ENCODE measurements at places on chromosomes 3 and 15.

GRCh38 chr3:13263770-13264467 is 156.2 kb downstream of the NUP210 start:
- H3K27ac ChIP-seq = peak overlapping the region; percentile 35
- H3K4me1 ChIP-seq = peaks cover 2% of the 10 kb centered on the region
- H3K27me3 ChIP-seq = no peaks in the 10 kb centered on the region
- no peak for DNase-seq
- no peak overlapping the region for H3K4me3 ChIP-seq
- H3K36me3 ChIP-seq = no peaks in the 10 kb centered on the region

- no peaks in the 10 kb centered on the region for H3K36me3 ChIP-seq
- H3K4me3 ChIP-seq = no peak overlapping the region
- peaks cover 49% of the 10 kb centered on the region for H3K4me1 ChIP-seq
- H3K27ac ChIP-seq = no peak overlapping the region
Measured at GRCh38 chr3:149585401-149585726, 72.5 kb downstream of the WWTR1 start.

- DNase-seq = no peak
- H3K27ac ChIP-seq = no peak overlapping the region
- H3K4me1 ChIP-seq = no peaks in the 10 kb centered on the region
- no peaks in the 10 kb centered on the region for H3K27me3 ChIP-seq
Measured at GRCh38 chr15:91320101-91320500, 220.0 kb downstream of the SV2B start.

- no peak overlapping the region for H3K4me3 ChIP-seq
- DNase-seq = no peak
- H3K4me1 ChIP-seq = no peaks in the 10 kb centered on the region
Measured at GRCh38 chr15:50390554-50391264, 33.5 kb upstream of the USP8 start.

- no peaks in the 10 kb centered on the region for H3K36me3 ChIP-seq
- peaks cover 29% of the 10 kb centered on the region for H3K4me1 ChIP-seq
- H3K27me3 ChIP-seq = no peaks in the 10 kb centered on the region
- H3K4me3 ChIP-seq = no peak overlapping the region
- DNase-seq = no peak
- no peak overlapping the region for H3K27ac ChIP-seq
Measured at GRCh38 chr3:126679831-126680666, 24.0 kb upstream of the CHCHD6 start.

DNA sequence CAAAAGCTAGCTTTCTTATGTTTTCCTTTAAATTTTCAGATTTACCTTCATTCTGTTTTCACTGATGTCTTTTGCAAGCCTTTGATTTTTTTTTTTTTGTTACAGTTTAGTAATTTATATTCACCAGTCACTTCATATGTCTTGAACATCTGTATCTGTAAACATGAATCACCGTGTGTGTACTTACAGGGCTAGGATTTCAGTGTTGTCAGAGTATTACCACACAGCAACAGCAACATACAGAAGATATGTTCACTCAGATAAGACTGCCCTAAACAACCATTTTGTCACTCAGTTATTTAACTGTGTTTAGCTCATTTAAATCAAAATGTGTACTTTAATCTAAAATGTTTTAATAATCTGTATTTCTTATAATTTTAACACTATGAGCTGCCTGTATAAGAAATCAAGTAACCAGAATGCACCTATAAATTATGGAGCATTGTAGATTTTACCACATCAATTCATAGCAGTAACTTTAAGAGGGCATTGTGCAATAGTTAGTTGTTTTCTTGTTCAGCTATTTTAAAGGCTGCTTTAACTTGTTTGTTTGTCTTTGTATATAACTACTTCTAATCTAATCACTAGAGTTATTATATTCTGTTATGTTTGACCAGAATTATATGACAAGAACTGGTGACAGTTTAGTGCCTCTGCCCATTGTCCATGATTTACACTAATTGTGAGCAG is 50.4 kb downstream of the GHSR start:
- H3K4me1 ChIP-seq = no peaks in the 10 kb centered on the region
- no peaks in the 10 kb centered on the region for H3K27me3 ChIP-seq
- H3K27ac ChIP-seq = no peak overlapping the region
- no peak overlapping the region for H3K4me3 ChIP-seq

GRCh38 chr3:138845771-138846173 is 11.0 kb upstream of the PIK3CB start:
- no peaks in the 10 kb centered on the region for H3K36me3 ChIP-seq
- no peak for DNase-seq
- peaks cover 2% of the 10 kb centered on the region for H3K4me1 ChIP-seq
- no peak overlapping the region for H3K27ac ChIP-seq

- H3K27ac ChIP-seq = no peak overlapping the region
- no peaks in the 10 kb centered on the region for H3K27me3 ChIP-seq
- H3K36me3 ChIP-seq = no peaks in the 10 kb centered on the region
- no peaks in the 10 kb centered on the region for H3K4me1 ChIP-seq
- DNase-seq = no peak
Measured at GRCh38 chr15:77409259-77410156, 10.4 kb downstream of the PEAK1 start.

DNA sequence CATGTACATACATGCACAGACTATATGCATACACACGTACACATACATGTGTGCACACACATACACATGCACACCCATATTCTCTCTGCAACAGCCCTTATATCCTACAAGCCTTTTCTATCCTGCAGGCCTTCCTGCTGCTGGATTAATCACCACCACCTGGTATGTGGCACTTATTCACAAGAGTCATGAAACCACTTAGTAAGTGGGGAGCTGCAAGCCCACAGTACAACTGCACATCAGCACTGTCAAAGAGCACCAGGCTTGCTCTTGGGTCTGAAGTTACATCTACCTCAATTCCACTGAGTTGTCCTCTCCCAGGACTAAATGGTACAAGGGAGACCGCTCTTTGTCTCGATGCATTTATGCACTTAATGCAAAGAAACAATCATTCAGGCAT is 233.2 kb downstream of the KLF13 start:
- no peaks in the 10 kb centered on the region for H3K27me3 ChIP-seq
- H3K27ac ChIP-seq = no peak overlapping the region
- no peaks in the 10 kb centered on the region for H3K36me3 ChIP-seq
- no peak for DNase-seq
- H3K4me3 ChIP-seq = no peak overlapping the region

GRCh38 chr3:31724651-31725050 is 191.9 kb downstream of the STT3B start:
- no peak overlapping the region for H3K4me3 ChIP-seq
- H3K36me3 ChIP-seq = no peaks in the 10 kb centered on the region
- no peak overlapping the region for H3K27ac ChIP-seq

DNA sequence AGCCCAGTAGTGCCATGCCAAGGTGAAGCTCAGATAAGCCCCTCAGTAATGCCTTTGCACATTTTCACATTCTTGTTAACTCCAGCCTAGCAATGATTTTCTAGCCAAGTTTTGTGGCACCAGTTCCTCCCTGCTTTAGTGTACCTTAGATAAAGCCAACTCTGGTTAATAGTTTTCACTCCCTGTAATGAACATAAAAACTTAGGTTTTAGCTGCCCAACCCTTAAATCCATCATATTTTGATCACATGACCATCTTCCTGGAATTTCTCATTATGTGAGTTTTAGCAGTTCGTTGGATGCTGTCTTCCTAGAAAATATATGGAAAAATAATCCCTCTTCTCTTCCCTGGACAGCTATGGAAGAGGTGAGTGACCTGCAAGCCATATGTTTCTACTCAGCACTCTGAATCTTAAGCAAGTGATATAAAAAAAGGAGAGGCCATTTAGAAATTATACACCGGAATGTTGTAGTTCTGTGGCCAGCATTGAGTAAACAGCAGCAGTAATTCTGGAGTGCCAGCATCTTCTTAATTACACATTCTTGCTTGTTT is 62.2 kb upstream of the P2RY1 start:
- no peaks in the 10 kb centered on the region for H3K36me3 ChIP-seq
- no peak for DNase-seq
- H3K27me3 ChIP-seq = no peaks in the 10 kb centered on the region
- no peak overlapping the region for H3K27ac ChIP-seq

GRCh38 chr3:155391104-155391503 is 97.6 kb upstream of the STRIT1 start:
- H3K4me1 ChIP-seq = no peaks in the 10 kb centered on the region
- no peak overlapping the region for H3K27ac ChIP-seq
- DNase-seq = no peak
- no peaks in the 10 kb centered on the region for H3K36me3 ChIP-seq

DNA sequence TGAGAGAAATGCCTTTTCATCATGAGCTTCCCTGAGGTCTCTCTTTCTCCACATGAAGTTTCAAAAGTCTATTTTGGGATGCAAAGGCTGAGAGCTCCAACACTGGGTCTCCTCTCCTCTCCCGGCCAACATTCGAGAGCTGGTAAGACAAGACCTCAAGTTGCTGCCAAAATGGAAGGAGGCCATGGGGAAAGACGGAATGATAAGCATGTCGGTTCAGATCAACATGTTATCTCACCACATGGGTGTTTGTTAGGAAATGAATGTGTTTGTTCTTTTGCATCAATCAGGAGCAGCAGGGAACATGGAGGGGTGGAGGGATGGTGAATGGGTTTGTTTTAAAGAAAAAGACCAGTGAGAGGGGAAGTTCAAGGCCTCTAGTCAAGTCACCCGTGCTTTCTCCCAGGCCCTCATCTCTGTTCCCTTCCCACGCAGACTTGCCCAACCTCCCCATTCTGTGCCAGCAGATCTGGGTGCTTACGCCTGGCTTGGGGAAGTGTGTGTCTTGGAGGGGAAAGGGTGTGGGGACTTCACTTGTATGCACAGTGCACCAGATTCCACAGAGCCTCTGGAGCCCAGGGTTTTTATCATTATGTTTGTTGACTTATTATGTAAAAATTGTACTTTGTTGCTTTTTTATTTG is 23.5 kb upstream of the ATP10A start:
- no peak overlapping the region for H3K4me3 ChIP-seq
- H3K4me1 ChIP-seq = peaks cover 12% of the 10 kb centered on the region
- DNase-seq = no peak
- no peaks in the 10 kb centered on the region for H3K36me3 ChIP-seq
- H3K27me3 ChIP-seq = no peaks in the 10 kb centered on the region
- peak overlapping the region; percentile 34 for H3K27ac ChIP-seq

DNA sequence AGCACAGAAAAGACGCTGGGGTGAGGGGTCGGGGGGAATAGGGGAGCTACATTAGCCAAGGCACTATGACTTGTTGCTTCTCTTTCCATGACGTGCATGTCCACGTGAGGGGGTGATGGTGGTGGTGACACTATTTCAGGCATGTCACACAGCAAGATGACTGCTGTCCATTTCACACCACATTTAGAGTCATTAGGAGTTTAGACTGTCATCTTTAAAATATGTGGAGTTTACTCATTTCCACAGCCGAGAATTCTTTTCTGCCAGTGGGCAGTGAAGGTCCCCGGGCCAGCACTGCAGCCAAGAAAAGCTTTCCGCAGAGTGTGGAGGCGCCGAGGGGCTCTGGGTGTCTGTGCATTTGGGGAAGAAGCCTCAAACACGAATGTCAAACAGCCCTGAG is 954 bp upstream of the DGKG start:
- H3K27me3 ChIP-seq = no peaks in the 10 kb centered on the region
- no peak for DNase-seq
- no peaks in the 10 kb centered on the region for H3K36me3 ChIP-seq
- H3K27ac ChIP-seq = peak overlapping the region; percentile 43
- peak overlapping the region; percentile 70 for H3K4me3 ChIP-seq
- no peaks in the 10 kb centered on the region for H3K4me1 ChIP-seq

GRCh38 chr3:139695007-139695406 is 17.2 kb upstream of the NMNAT3 start:
- H3K4me1 ChIP-seq = no peaks in the 10 kb centered on the region
- DNase-seq = no peak
- no peaks in the 10 kb centered on the region for H3K36me3 ChIP-seq
- H3K27ac ChIP-seq = no peak overlapping the region
- no peaks in the 10 kb centered on the region for H3K27me3 ChIP-seq

DNA sequence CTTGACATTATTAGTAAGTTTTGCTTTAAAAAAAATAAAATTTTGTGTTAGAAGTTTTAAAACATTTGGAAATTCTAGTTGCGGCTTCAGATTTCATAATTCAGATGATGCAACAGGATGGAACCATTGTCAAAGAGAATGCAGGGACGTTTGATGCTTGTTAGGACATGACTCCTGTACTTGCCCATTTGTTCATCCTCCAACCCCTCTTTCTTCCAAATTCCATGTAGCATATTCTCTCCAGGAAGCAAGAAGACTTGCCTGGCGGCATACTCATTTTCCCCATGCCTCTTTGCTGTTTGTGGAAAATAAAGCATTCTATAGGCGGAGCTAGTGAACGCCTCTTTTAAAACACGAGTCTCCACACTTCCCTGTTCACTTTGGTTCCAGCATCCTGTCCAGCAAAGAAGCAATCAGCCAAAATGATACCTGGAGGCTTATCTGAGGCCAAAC is at the start of gene CSTA:
TSS of gene CSTA (plus strand) at position 378 of the 453 bp plus-strand sequence. CDS start at position 423, 45 bp downstream.
- no peak within 1 kb of the TSS for H3K27ac ChIP-seq
- H3K27me3 ChIP-seq = no peaks in the 10 kb centered on the region
- H3K4me3 ChIP-seq = no peak within 1 kb of the TSS
- H3K4me1 ChIP-seq = no peaks in the 10 kb centered on the region
- no peaks in the 10 kb centered on the region for H3K36me3 ChIP-seq

GRCh38 chr3:127740136-127740915 is 67.6 kb downstream of the ABTB1 start:
- no peak overlapping the region for H3K4me3 ChIP-seq
- H3K36me3 ChIP-seq = no peaks in the 10 kb centered on the region
- H3K27ac ChIP-seq = peak overlapping the region; percentile 46
- no peak for DNase-seq

- no peaks in the 10 kb centered on the region for H3K36me3 ChIP-seq
- DNase-seq = no peak
Measured at GRCh38 chr3:195087328-195087727, 183.6 kb downstream of the XXYLT1 start.

DNA sequence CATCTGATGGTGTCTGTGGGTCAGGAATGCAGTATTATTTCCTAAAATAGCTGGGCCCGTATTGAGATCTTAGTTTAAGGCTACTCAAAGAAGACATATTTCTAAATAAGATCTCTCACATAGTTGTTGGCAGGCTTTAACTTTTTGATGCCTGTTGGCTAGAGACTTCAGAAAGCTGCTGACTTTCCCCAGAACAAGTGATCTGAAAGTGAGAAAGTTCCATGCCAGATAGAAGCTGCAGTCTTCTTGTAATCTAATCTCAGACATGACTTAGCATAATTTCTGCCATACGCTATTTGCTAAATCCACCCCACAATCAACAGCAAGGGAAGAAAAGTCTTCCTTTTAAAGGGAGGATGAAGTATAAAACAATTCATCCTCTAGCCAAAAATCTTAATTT is 867.1 kb downstream of the IGSF11 start:
- no peak overlapping the region for H3K27ac ChIP-seq
- DNase-seq = no peak
- no peaks in the 10 kb centered on the region for H3K36me3 ChIP-seq
- no peaks in the 10 kb centered on the region for H3K4me1 ChIP-seq

- H3K4me3 ChIP-seq = peak within 1 kb of the TSS; percentile 67
- H3K36me3 ChIP-seq = no peaks in the 10 kb centered on the region
- H3K27ac ChIP-seq = no peak within 1 kb of the TSS
- H3K27me3 ChIP-seq = no peaks in the 10 kb centered on the region
Measured at GRCh38 chr3:139935016-139935865, at the start of gene CLSTN2. TSS of gene CLSTN2 (plus strand) at chr3:139935185.
